CD4-positive, CD25-positive, alpha-beta regulatory T cell (primary cell): ENCODE measurements at places on chromosomes 12 and 14. TPM values are rescaled to one million over a fixed set of nuclear protein-coding genes. Genes with fewer than 3 reads are reported as not detected.

GRCh38 chr14:76696791-76697190 is 64.5 kb upstream of the VASH1 start:
- no peak for DNase-seq
- no peak overlapping the region for H3K27ac ChIP-seq
- no peak overlapping the region for H3K4me3 ChIP-seq
- no peaks in the 10 kb centered on the region for H3K4me1 ChIP-seq

DNA sequence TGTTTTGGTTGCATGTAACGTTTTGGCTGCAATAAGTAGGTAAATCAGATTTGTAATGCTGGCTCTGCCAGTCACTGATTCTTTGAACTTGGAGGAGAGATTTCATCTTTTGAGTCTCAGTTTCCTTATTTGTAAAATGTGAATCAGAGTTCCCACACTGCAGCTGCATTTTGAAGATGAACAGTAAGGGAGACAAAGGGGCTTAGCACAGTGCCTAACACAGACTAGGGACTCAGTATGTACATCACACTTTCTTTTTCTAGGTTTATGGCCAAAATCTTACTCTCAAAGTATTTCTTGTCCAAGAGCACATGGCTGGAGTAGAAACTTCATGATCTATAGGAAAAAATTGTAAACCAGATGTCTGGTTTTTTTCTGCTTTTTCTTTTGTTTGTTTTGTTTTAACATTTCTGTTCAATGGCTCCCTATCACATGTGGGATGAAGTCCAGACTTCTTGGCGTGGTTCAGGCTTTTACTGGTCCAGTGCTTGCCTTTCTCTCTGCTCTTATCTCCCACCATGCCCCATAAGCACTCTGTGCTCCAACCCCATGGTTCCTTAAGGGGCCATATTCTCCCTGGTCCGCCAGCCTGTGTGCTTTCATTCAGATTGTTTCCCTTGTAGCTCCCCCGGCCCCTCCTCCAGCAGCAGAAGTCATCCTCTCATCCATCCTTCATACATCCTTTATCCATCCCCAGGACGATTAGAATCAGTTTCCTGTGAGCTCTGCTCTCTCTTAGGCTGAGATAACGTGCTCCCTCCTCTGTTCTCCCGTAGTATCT is 58.0 kb downstream of the SYNE2 start:
- H3K36me3 ChIP-seq = peaks cover 33% of the 10 kb centered on the region
- no peak overlapping the region for H3K27ac ChIP-seq
- DNase-seq = no peak
- H3K27me3 ChIP-seq = no peaks in the 10 kb centered on the region

PGF gene
- polyA plus RNA-seq = not detected

KRT2 gene
- polyA plus RNA-seq = not detected

KRT72 gene
- polyA plus RNA-seq = not detected

NGDN gene
- polyA plus RNA-seq = 77.1 TPM

AMN gene
- polyA plus RNA-seq = 0.46 TPM

DNA sequence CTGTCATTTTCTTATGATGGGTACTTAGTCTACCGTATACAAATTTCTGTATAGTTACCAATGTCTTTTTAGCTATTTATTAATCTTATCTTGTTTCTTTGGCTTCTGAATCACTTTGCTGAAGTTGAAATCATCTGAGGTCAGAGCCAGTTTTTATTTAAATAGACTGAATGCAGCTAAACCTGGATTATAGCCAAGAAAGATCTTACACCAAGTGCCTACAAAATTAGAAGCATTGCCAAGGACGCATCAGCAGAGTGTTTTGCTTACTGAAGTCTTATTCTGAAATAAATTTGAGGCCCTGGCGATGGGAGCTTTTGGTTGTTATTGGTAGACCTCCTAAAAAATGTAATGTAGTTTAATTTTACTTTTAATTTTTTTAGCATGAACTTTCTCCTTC is 128.2 kb downstream of the RGS6 start:
- no peaks in the 10 kb centered on the region for H3K27me3 ChIP-seq
- no peak for DNase-seq
- no peak overlapping the region for H3K27ac ChIP-seq
- H3K4me1 ChIP-seq = no peaks in the 10 kb centered on the region

CIROP gene
- 0.23 TPM for polyA plus RNA-seq

- no peaks in the 10 kb centered on the region for H3K4me1 ChIP-seq
- DNase-seq = no peak
- peaks cover 2% of the 10 kb centered on the region for H3K27me3 ChIP-seq
- H3K4me3 ChIP-seq = no peak overlapping the region
- H3K27ac ChIP-seq = no peak overlapping the region
Observed at GRCh38 chr12:52487211-52487610, 5.8 kb downstream of the KRT6A start.

GRCh38 chr14:51084962-51085361 is 9.9 kb downstream of the TRIM9 start:
- no peaks in the 10 kb centered on the region for H3K4me1 ChIP-seq
- no peaks in the 10 kb centered on the region for H3K36me3 ChIP-seq
- no peak overlapping the region for H3K27ac ChIP-seq
- no peak overlapping the region for H3K4me3 ChIP-seq

- no peak overlapping the region for H3K27ac ChIP-seq
- no peaks in the 10 kb centered on the region for H3K36me3 ChIP-seq
- no peak for DNase-seq
- H3K4me1 ChIP-seq = peaks cover 2% of the 10 kb centered on the region
- no peaks in the 10 kb centered on the region for H3K27me3 ChIP-seq
Observed at GRCh38 chr14:104143521-104144452, 5.4 kb downstream of the KIF26A start.

- H3K27ac ChIP-seq = peak overlapping the region; percentile 58
- H3K36me3 ChIP-seq = peaks cover 59% of the 10 kb centered on the region
- peaks cover 24% of the 10 kb centered on the region for H3K4me1 ChIP-seq
- H3K27me3 ChIP-seq = no peaks in the 10 kb centered on the region
Observed at GRCh38 chr14:23069413-23069806, 12.1 kb upstream of the CDH24 start.

GRCh38 chr12:106022568-106023012 is 116.2 kb downstream of the NUAK1 start:
- H3K27ac ChIP-seq = no peak overlapping the region
- no peak overlapping the region for H3K4me3 ChIP-seq
- no peaks in the 10 kb centered on the region for H3K27me3 ChIP-seq
- no peaks in the 10 kb centered on the region for H3K36me3 ChIP-seq
- no peaks in the 10 kb centered on the region for H3K4me1 ChIP-seq

- no peaks in the 10 kb centered on the region for H3K36me3 ChIP-seq
- no peak overlapping the region for H3K27ac ChIP-seq
- no peaks in the 10 kb centered on the region for H3K4me1 ChIP-seq
- DNase-seq = no peak
- no peaks in the 10 kb centered on the region for H3K27me3 ChIP-seq
Observed at GRCh38 chr12:40238266-40238902, 13.6 kb downstream of the LRRK2 start.

GRCh38 chr12:102349079-102349478 is 131.3 kb downstream of the IGF1 start:
- H3K36me3 ChIP-seq = no peaks in the 10 kb centered on the region
- H3K4me3 ChIP-seq = no peak overlapping the region
- no peak for DNase-seq
- no peaks in the 10 kb centered on the region for H3K4me1 ChIP-seq
- no peaks in the 10 kb centered on the region for H3K27me3 ChIP-seq

- no peak overlapping the region for H3K27ac ChIP-seq
- H3K36me3 ChIP-seq = no peaks in the 10 kb centered on the region
- no peaks in the 10 kb centered on the region for H3K4me1 ChIP-seq
- peaks cover 5% of the 10 kb centered on the region for H3K27me3 ChIP-seq
Observed at GRCh38 chr12:62859321-62859737, 75.6 kb downstream of the PPM1H start.

GRCh38 chr12:68481181-68481941 is 129.3 kb upstream of the RAP1B start:
- no peak for DNase-seq
- H3K4me1 ChIP-seq = peaks cover 20% of the 10 kb centered on the region
- H3K27ac ChIP-seq = no peak overlapping the region
- H3K27me3 ChIP-seq = no peaks in the 10 kb centered on the region
- peak overlapping the region; percentile 13 for H3K4me3 ChIP-seq
- H3K36me3 ChIP-seq = no peaks in the 10 kb centered on the region

- H3K36me3 ChIP-seq = no peaks in the 10 kb centered on the region
- H3K4me3 ChIP-seq = peak overlapping the region; percentile 88
- H3K4me1 ChIP-seq = peaks cover 32% of the 10 kb centered on the region
- DNase-seq = peak; percentile 55
- H3K27ac ChIP-seq = peak overlapping the region; percentile 84
Observed at GRCh38 chr12:29104516-29104915, 44.6 kb upstream of the FAR2 start.

DNA sequence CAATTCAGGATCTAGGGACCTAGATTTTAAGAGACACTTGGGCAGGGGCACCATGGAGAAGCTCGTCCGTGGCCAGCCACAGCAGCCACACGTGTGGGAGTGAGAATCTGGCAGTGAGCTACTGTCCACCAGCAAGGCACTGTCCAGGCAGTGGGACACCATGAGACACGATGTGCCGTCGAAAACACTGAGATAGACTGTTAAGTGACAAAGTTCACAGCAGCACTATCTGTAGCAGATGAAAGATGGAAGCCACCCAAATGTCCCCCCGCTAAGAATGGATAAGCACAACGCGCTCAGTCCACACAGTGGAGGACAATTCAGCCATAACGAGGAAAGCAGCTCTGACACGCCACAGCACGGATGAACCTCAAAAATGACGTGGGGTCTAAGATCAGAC is 19.7 kb downstream of the RILPL1 start:
- H3K4me3 ChIP-seq = no peak overlapping the region
- no peaks in the 10 kb centered on the region for H3K36me3 ChIP-seq
- H3K27ac ChIP-seq = no peak overlapping the region

DNA sequence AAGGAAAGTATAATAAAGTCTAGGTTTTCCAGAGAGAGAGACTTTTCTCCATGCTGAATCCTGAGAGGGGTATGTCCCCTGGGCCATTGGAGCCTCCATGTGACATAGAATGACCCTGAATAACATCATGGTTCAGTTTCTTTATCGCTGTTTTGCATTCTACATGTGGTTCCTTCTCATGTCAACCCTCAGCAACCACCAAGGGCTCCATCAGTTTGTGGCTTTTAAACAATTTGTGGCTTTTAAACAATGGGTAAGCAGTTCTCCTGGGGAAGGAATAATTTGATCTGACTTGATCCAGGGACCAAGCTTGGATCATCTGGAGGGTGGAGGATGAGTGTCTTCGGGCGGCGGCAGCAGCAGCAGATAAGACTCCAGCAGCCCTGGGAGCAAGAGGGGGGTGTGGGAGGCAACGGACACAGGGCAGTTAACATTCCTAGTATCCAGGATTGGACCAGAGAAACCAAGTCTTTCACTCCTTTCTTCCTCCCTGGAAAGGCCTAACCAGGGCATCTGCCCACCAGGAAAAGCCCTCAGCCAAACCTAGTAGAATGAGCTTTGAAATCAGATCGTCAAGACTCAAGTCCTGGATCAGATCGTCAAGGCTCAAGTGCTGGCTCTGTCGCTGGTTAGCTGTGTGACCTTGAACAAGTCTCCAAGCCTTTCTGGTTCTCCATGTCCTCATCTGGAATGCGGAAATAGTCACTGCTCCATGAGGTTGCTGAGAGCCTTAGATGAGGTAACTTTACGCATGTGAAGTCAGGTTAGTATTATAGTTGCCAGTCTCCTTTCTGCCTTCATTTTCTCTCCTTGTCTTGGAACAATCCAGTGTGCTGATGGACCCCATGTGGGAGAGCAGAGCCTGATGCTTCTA is 27.8 kb upstream of the FAM222A start:
- no peak overlapping the region for H3K4me3 ChIP-seq
- no peaks in the 10 kb centered on the region for H3K4me1 ChIP-seq
- no peak for DNase-seq
- no peak overlapping the region for H3K27ac ChIP-seq
- no peaks in the 10 kb centered on the region for H3K27me3 ChIP-seq

DNA sequence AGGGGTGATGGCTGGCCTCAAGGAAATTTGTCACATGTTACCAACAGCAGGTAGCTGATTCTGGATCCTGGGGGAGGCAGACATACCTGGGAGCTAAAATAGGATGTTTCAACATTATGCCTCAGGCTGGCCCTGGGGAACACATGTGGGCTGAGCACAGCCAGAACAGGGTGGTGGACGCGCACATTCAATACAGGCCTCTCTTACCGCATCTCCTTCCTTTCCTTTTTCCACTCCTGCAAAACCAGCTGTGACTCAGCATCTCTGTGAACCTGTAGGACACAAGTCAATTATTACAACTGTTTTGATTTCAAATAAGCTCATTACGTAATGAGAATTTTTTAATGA is 61.0 kb downstream of the NT5DC3 start:
- no peak overlapping the region for H3K27ac ChIP-seq
- peaks cover 3% of the 10 kb centered on the region for H3K36me3 ChIP-seq
- no peak overlapping the region for H3K4me3 ChIP-seq

DNA sequence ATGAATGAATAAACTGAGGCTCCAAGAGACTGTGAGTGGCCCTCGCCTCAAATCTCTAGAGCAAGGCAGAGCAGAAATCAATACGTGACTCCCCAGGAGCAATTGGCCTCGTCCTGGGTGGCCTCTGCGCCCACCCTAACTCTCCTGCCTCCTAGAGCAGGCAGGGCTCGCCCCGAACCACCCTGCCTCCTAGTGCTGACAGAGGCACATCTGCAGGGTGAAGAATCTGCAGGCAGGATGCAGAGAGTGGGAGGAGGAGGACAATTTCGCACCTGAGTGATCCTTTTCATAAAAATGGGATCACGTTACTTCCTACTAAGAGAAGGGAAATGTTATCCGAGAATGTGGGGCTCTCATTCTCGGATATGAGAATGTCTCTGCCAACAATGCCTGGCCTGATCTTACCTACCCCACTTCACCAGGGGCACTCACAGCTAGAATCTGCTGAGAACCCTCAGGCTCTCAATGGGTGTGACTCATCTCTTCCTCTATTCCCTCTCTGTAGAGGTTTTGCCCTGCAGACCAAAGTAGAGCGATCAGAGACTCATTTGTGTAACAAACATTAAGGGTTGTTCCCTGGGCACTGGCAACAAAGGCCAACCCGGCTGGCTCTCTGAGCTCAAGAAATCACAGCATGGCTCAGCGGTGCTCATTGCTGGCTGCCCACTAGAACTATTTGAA is 61.7 kb upstream of the BCL2L14 start:
- no peaks in the 10 kb centered on the region for H3K36me3 ChIP-seq
- peak overlapping the region; percentile 58 for H3K27ac ChIP-seq
- DNase-seq = peak; percentile 69
- H3K27me3 ChIP-seq = no peaks in the 10 kb centered on the region
- H3K4me3 ChIP-seq = peak overlapping the region; percentile 35

SIRT4 gene
- polyA plus RNA-seq = 1.1 TPM

TDRD9 gene
- not detected for polyA plus RNA-seq

GRCh38 chr12:90243211-90243610 is 534.6 kb upstream of the ATP2B1 start:
- H3K4me3 ChIP-seq = no peak overlapping the region
- no peaks in the 10 kb centered on the region for H3K36me3 ChIP-seq
- no peak for DNase-seq
- no peak overlapping the region for H3K27ac ChIP-seq

- H3K36me3 ChIP-seq = peaks cover 24% of the 10 kb centered on the region
- H3K27me3 ChIP-seq = no peaks in the 10 kb centered on the region
- no peak overlapping the region for H3K27ac ChIP-seq
- no peak overlapping the region for H3K4me3 ChIP-seq
- no peak for DNase-seq
Observed at GRCh38 chr14:99413172-99413571, 67.5 kb downstream of the SETD3 start.

ZDHHC22 gene
- not detected for polyA plus RNA-seq

GRCh38 chr14:106141242-106142220 is 615.1 kb downstream of the TMEM121 start:
- peak; percentile 39 for DNase-seq
- H3K27me3 ChIP-seq = no peaks in the 10 kb centered on the region
- no peak overlapping the region for H3K27ac ChIP-seq
- no peaks in the 10 kb centered on the region for H3K4me1 ChIP-seq
- H3K36me3 ChIP-seq = no peaks in the 10 kb centered on the region
- H3K4me3 ChIP-seq = no peak overlapping the region

- H3K36me3 ChIP-seq = no peaks in the 10 kb centered on the region
- no peaks in the 10 kb centered on the region for H3K4me1 ChIP-seq
- H3K27me3 ChIP-seq = no peaks in the 10 kb centered on the region
- no peak overlapping the region for H3K4me3 ChIP-seq
Observed at GRCh38 chr14:53452005-53452673, 299.0 kb upstream of the DDHD1 start.
